ENCODE measurements at places on chromosomes 6 and 20.

GRCh38 chr6:149681209-149681608 is 32.7 kb upstream of the KATNA1 start:
- no peak for DNase-seq

GRCh38 chr20:7665376-7665775 is 274.9 kb downstream of the HAO1 start:
- DNase-seq = no peak

DNA sequence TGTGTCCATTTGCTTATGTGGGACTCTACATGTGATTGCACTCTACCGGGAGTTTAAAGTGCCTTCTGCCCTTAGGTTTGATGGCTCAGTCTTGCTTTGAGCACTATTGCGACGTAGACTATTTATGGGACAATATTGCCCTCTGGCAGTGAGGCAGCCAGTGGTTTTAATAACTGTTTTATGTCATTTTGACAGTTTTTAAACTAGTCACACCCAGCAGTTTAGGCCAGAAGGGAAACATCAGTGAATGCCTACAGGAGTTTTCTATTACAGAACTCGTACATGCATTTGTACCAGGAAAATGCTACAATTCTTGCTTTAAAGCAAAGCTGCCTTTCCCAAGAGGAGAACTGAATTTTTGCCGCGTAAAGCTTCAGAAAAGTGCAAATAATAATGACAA is 813.7 kb downstream of the KIF16B start:
- peak; percentile 35 for DNase-seq

- no peak for DNase-seq
Observed at GRCh38 chr20:38294076-38294591, 9.8 kb upstream of the BPI start.

- no peak for DNase-seq
Observed at GRCh38 chr20:62418709-62419487, 8.4 kb downstream of the RBBP8NL start.

DNA sequence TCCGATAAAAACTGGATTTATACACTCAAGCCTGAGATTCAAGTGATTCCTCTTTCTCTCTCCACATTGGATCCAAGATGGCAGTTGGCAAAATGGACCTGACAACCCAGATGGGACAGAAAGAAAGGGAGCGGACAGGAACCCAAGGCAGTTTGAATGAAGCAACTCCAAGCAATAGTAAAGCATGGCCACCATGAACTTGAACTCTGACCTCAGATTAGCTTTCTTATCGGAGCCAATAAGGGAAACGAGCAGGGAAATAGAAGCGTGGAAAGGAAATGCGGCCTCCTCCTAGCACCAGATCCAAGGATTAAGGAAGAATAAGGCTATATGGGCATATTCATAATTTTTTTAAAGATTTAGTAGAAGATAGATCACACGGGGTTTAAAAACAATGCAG is 213.4 kb upstream of the RIN2 start:
- no peak for DNase-seq

- peak; percentile 12 for DNase-seq
Observed at GRCh38 chr20:8305449-8305978, 173.4 kb downstream of the PLCB1 start.

DNA sequence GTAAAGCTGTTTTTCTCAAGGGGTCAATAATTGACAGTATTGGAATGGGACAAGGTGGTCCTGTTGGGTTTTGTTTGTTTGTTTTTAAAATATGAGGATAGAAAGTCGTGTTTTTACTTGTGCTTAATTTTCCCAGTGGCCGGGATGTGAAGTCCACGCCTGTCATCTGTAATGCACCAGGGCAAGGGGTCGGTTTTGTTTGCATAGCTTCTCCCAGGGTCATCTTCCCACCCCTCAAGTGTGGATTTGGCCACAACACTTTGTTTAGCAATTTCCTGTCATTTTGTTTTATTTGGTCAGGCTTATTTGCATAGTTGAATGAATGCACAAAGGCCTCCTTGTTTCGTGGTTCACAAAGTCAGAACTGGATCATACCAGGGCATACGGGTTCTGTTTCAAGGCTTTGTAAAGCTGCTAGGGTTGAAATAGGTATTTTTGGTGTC is 29.8 kb downstream of the SYNJ2 start:
- DNase-seq = no peak

Measured in muscle of arm (tissue), 14 donors.